Activated T-helper 2 cell treated with anti-CD3 and anti-CD28 coated beads, Interferon-gamma antibody, Interleukin-2, Interleukin-4, amounts not matched to agents 10 μg/mL and 5 μg/mL and 100 μg/mL, durations not matched to agents 14 hours and 24 hours and 36 hours (primary cell): ENCODE measurements at places on chromosomes 6 and 20.

DNA sequence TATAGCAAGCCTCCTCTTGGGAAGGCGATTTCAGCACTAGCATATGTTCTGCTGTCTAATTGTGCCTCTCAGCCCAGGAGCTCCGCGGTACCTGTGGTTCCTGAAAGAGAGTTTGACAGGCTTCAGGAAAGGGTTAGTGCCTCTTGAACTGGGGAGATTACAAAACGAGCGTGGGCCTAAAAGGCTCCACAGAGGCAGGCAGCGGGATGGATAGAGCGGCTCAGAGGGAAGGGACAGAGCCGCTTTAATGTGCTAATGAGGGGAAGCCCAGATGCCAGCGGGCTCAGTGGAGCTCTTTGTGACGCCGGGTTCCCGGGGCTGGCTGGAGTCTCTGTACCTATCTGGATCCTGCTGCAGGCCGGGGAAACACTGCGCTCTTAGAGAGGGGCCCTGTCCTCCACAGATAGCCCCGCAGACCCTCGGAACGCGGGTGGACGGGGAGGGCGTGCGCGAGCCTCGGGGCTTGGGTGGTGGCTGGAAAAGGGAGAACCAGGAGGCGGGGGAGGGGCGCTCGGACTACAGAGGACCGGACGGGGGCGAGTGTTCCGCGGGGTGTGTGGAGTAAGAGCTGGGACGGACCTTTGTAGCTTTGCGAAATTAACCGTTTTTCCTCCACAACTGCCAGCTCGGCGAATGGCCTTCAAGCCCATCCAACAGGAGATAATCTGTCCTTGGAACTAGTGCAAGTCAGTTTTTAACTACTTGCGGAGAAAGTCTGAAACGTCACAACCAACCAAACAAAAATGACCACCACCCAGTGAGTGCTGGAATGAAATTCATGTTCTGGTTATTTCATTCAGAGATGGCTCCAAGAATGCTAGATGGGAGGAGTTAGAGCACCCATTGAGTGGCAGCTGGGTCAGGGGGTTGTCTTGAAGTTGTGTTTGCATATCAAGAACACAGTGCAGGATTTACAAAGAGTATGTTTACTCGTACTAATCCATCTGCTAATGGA is 13.0 kb downstream of the SLC35F1 start:
- H3K27me3 ChIP-seq, result peaks cover 7% of the 10 kb centered on the region
- no peak overlapping the region for H3K27ac ChIP-seq

GRCh38 chr20:58697867-58698703 is 5.5 kb downstream of the NPEPL1 start:
- peaks cover 19% of the 10 kb centered on the region for H3K4me1 ChIP-seq
- peaks cover 29% of the 10 kb centered on the region for H3K36me3 ChIP-seq
- no peak overlapping the region for H3K4me3 ChIP-seq
- H3K27ac ChIP-seq, result peak overlapping the region; percentile 23
- H3K27me3 ChIP-seq, result no peaks in the 10 kb centered on the region

DNA sequence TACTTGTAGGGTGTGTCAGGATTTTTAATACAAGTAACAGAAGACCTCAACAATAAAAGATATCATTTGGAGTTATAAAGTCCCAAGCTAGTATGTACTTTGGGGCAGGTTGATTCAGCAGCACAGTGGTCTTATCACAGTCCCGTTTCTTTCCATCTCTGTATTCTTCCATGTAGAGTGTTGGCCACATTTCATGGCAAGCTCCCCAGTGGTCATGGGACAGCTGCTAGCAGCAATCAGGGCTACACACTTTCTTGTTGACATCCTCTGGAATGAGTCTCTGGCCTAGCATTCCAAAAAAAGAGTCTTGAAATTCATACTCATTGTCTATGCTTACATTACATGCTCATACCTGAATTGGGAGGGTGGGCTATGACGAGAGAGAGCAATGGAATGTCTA is 53.2 kb downstream of the SOBP start:
- H3K4me1 ChIP-seq, result peaks cover 2% of the 10 kb centered on the region
- no peak overlapping the region for H3K27ac ChIP-seq
- H3K4me3 ChIP-seq, result no peak overlapping the region
- peaks cover 50% of the 10 kb centered on the region for H3K27me3 ChIP-seq

DNA sequence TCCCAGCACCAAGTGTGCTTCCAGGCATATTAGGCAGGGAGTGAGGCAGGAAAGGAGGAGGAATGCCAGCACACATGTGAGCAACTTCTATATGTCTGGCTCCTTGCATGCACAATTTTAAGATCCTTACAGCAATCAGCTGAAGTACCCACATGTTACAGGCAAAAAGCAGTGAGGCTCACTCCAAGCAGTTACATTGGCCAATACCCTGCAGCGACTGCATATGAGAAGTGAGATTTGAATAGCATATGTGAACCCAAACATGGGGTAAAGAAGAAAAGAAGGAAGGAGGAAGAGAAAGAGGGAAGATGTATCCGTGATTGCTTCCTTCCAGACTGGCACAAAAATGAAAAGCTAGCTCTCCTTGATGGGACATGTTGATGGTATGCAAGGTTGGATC is 193.6 kb downstream of the PTPRT start:
- H3K4me3 ChIP-seq, result no peak overlapping the region
- H3K4me1 ChIP-seq, result no peaks in the 10 kb centered on the region
- no peak overlapping the region for H3K27ac ChIP-seq
- no peak for DNase-seq

DNA sequence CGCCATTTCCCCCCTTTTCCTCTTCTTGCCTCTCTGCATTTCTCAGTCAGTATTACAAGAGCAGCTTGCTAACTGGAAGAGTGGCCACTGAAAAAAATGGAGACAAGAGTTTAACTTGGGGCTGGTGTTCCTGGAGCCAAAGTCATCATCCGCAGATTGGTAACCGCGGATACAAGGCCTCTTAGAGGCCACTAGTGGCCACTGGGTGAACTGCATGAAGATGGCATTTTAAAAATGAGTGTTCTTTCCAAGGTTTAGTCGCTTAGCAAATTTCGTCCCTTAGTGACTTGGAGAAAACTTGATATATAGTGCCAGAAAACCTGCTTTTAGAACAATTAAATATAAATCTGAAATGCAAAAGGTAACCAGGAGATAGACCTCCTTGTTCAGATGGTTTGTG is 4.8 kb downstream of the F13A1 start:
- no peak overlapping the region for H3K4me3 ChIP-seq
- DNase-seq, result no peak
- H3K36me3 ChIP-seq, result no peaks in the 10 kb centered on the region
- H3K4me1 ChIP-seq, result no peaks in the 10 kb centered on the region
- peaks cover 32% of the 10 kb centered on the region for H3K27me3 ChIP-seq

DNA sequence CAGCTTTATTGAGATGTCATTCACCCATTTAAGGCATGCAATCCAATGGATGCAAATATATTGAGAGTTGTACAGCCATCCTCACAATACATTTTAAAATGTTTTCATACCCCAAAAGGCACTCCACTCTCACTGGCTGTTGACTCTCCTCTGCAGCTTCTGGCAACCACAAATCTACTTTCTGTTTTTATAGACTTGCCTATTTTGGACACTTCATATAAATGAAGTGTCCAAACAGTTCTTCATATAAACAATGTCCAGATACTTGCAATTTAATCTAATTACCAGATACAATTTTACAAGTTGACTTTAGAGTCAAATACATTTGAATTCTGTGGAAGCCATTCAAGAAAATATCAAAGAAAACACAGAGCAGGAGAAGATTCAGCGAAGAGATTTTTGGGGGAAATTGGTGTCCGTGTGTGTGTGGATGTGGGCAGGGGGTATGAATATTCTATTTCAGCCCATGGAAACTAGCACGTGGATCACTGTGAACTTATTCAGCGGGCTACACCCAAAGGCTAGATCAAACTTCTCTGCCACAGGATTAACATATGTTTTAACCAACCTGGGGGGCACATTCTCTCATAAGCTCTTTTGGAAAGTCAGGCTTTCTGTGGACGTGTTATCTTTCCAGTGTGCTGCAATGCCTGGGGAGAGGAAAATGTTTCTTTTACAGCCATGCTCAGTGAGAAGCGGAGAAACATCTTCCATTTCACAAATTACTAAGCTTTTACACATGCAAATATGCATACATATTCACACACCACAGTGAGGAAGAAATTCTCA is 73.9 kb downstream of the PLG start:
- no peaks in the 10 kb centered on the region for H3K4me1 ChIP-seq
- DNase-seq, result no peak
- H3K4me3 ChIP-seq, result no peak overlapping the region
- no peak overlapping the region for H3K27ac ChIP-seq

GRCh38 chr6:116741571-116741970 is 23.9 kb downstream of the FAM162B start:
- no peak overlapping the region for H3K4me3 ChIP-seq
- no peak for DNase-seq

- H3K27me3 ChIP-seq, result peaks cover 27% of the 10 kb centered on the region
- no peak for DNase-seq
- H3K4me1 ChIP-seq, result peaks cover 35% of the 10 kb centered on the region
- no peak overlapping the region for H3K4me3 ChIP-seq
- no peak overlapping the region for H3K27ac ChIP-seq
Measured at GRCh38 chr20:46998477-46999240, 104.0 kb downstream of the EYA2 start.

DNA sequence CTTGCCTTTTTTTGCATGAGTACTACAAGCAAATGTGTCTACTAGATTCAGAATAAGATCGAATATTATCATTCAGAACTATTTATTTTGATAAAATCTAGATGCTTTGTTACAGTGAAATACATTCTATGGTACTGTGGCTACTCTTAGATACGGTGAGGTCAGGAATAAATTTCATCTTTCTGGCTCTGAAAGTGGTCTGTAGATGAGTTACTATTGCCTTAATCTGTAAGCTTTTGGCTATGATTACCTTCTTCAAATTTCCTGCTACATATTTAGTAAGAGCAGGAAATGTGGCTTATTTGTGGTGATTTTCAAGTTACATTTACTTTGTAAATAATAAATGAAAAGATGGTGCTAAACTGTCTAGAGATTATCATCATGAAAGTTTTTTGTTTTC is 50.0 kb downstream of the SCAF8 start:
- no peak overlapping the region for H3K27ac ChIP-seq
- no peak for DNase-seq
- H3K36me3 ChIP-seq, result peaks cover 67% of the 10 kb centered on the region
- H3K4me1 ChIP-seq, result peaks cover 28% of the 10 kb centered on the region

- H3K27ac ChIP-seq, result peak overlapping the region; percentile 66
- no peak overlapping the region for H3K4me3 ChIP-seq
- H3K4me1 ChIP-seq, result peaks cover 64% of the 10 kb centered on the region
- no peak for DNase-seq
- no peaks in the 10 kb centered on the region for H3K27me3 ChIP-seq
Measured at GRCh38 chr20:20415321-20415720, 47.4 kb downstream of the INSM1 start.

DNA sequence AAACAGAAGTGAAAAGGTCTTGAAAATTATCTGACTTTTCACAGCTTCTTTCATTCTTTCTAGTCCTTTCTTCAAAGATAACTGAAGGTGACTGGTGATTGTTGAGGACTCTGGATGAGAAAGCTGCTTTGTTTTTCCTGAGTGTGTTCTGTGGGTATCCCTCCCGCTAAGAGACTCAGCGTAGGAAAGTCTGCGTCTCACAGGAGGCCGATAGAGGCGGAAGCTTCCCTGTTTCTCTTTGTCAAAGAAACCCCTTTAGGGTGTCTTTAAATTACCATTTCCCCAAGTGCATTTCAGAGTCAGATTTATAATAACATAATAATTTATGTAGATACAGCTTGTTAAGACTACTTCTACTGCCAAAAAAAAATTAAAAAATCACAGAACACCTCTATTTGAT is 31.2 kb upstream of the IRF4 start:
- H3K27ac ChIP-seq, result no peak overlapping the region
- DNase-seq, result no peak
- H3K4me1 ChIP-seq, result peaks cover 10% of the 10 kb centered on the region
- no peak overlapping the region for H3K4me3 ChIP-seq

- no peak for DNase-seq
- no peaks in the 10 kb centered on the region for H3K4me1 ChIP-seq
- H3K27me3 ChIP-seq, result peaks cover 3% of the 10 kb centered on the region
- H3K27ac ChIP-seq, result no peak overlapping the region
- no peaks in the 10 kb centered on the region for H3K36me3 ChIP-seq
Measured at GRCh38 chr6:40411881-40412280, 175.3 kb downstream of the LRFN2 start.

DNA sequence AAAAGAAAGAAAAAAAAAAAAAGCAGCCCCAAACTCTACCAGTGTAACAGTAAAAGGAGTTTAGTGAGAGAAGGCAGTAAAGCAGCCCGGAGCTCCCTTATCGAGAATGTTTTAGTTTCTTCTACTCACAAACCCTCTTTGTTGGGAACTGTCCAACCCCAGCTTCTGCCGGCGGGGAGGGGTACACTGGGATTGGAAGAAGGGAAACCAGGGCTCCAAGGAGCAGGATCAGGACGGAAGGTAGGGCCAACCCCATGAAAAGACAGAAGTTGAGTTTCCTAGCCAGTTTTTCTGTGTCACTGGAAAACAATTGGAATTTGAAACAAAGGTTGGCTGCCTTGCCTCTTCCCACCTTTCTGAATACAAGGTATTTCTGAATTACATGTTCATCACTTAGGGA is 66.0 kb downstream of the KIZ start:
- H3K36me3 ChIP-seq, result no peaks in the 10 kb centered on the region
- H3K4me1 ChIP-seq, result no peaks in the 10 kb centered on the region
- no peaks in the 10 kb centered on the region for H3K27me3 ChIP-seq
- no peak for DNase-seq
- no peak overlapping the region for H3K4me3 ChIP-seq
- H3K27ac ChIP-seq, result no peak overlapping the region

GRCh38 chr20:9574181-9574580 is 59.8 kb downstream of the LAMP5 start:
- H3K36me3 ChIP-seq, result no peaks in the 10 kb centered on the region
- no peaks in the 10 kb centered on the region for H3K4me1 ChIP-seq
- H3K4me3 ChIP-seq, result no peak overlapping the region
- no peak overlapping the region for H3K27ac ChIP-seq

DNA sequence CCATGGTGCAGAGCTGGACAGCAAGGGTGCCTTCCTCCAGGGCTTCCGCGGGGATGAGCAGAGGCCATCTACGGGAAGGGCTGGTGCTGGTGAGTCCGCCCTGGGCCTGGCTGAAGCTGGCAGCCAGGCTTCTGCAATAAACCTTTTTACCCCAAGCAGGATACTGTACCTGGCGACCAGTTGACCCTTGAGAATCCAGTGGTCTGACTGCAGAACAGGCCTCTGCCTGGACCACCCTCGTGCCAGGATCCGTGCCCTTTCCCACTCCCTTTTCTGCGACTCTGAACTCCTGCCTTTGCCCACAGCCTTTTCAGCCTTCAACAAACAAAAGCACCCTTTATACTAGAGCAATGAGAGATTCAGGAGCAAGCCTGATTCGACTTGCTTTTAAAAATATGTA is 18.9 kb downstream of the CDH26 start:
- DNase-seq, result no peak
- H3K27me3 ChIP-seq, result no peaks in the 10 kb centered on the region
- H3K27ac ChIP-seq, result no peak overlapping the region
- H3K36me3 ChIP-seq, result no peaks in the 10 kb centered on the region
- H3K4me3 ChIP-seq, result no peak overlapping the region
- no peaks in the 10 kb centered on the region for H3K4me1 ChIP-seq
